ENCODE measurements at places on chromosomes 6 and 20. TPM values are rescaled to one million over a fixed set of nuclear protein-coding genes. Genes with fewer than 3 reads are reported as not detected.

GCNT2 gene
- total RNA-seq = 6.8 TPM

DNA sequence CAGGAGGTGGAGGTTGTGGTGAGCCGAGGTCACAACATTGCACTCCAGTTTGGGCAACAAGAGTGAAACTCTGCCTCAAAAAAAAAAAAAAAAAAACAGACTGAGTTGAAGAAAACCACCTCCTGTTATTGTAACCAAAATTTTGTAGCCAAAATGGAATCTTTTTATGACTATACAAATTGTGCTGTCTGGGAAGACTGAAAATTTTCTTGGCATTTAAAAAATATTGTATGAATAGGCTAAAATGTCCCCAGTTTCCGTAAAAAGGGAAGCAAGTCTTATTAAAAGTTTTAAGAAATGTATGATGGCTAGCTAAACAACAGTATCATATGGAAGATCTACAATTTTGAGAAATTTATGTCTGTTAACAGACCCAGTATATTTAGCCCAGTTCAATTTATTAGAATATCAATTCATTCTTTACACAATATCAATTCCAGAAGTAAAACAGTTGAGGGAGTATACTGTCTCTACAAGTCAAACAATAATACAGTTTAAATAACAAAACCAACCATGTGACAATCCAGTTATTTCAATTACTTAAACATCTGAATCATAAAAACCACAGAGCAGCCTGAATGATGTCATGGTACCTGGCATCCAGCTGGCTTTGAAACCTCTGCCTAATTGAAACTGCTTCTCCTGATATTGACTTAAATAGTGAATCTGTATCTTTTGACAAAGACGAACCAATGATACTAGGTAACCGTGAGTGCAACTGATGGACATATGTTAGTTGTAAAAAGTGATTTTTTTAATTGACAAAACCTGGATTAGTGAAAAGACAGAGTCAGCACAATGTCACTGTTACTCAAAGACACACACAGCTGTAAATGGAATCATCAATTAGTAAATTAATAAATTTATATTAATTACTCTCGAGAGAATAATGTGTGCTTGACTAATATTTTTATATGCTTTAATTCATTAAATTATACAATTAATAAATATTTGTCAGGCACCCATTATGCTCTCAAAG is 166.6 kb upstream of the MARCKS start:
- peak; percentile 76 for DNase-seq

- peak; percentile 45 for DNase-seq
Observed at GRCh38 chr20:21613512-21613911, 92.0 kb upstream of the PAX1 start.

DNA sequence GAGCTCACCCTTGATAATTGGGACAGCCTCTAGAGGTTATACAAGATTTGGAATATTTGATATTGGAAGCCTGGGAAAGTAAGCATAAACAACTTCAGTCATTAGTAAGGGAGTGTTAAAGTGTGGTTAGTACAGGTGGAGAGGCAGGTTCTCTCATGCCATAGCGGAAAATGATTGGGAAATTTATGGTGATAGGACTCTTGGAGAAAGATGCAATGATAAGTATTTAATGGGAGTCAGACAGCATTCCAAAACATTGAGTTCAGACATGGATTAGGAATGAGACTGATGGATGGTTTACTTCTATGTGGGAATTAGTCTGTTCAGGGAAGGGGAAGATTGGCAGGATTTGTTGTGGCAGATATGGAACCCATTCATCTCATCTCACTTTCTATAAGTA is 152.7 kb downstream of the MCHR2 start:
- DNase-seq = no peak

GRCh38 chr6:133410638-133411435 is 169.7 kb downstream of the EYA4 start:
- no peak for DNase-seq

DNA sequence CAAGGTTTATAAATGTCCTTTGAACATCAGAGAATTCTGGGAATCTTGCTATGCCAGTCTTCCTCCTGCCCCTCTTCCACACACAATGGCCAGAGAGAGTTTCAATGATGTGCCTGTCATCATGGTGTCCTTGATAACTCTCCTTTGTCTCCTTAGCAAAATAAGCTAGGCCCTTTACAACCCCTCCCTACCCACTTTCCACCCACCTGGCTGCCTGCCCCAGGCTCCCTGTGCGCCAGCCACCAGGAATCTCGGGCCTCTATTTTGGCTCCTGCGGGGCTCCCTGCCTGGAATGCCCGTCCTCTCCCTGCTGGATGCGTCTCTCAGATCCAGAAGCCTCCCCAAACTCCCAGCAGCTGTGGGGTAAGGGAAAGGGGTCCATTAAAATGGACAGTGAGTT is 60.9 kb downstream of the NCR2 start:
- no peak for DNase-seq

DNA sequence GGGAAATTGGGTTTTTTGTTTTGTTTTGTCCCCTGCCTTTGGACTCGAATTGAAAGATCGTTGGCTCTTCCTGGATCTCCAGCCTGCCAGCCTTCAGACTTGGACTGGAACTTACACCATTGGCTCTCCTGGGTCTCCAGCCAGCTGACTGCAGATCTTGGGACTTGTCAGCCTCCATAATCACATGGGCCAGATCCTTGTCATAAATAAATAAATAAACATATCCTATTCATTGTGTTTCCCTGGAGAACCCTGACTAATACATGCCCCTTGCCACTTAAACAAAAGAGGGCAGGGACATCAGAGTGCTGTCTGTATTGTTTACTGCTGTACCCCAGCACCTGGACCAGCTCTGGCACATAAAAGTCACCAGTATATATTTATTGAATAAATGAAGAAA is 101.5 kb downstream of the CAP2 start:
- DNase-seq = no peak

DNA sequence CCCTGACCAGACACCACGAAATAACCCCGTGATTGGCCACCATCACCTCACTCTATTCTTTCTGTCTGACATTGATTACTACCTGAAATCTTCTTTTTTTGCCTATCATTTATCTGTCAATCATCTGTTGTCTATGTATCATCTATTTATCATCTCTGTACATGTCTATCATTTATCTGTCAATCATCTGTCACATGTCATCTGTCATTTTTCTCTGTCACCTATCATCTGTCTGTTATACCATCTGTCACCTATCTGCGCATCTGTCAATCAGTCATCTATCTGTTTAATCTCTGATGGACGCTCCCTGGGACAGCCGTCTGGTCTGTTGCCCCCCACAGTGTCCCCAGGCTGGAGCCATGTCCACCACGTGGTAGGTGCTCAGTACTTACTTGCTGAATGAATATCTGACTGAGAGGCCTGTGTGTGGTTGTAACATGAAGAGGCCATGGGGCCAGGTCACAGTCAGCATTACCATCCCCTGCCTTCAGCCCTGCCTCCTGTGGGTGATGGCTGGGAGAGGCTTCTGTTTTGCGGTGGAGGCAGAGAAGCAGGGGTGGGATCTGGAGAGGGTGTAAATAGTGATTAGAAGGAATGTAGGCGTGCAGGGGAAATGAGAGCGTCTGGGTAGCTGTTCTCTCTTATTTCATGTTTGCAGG is 302.7 kb downstream of the QKI start:
- no peak for DNase-seq

HLA-DMB gene
- 4.6 TPM for total RNA-seq

DNA sequence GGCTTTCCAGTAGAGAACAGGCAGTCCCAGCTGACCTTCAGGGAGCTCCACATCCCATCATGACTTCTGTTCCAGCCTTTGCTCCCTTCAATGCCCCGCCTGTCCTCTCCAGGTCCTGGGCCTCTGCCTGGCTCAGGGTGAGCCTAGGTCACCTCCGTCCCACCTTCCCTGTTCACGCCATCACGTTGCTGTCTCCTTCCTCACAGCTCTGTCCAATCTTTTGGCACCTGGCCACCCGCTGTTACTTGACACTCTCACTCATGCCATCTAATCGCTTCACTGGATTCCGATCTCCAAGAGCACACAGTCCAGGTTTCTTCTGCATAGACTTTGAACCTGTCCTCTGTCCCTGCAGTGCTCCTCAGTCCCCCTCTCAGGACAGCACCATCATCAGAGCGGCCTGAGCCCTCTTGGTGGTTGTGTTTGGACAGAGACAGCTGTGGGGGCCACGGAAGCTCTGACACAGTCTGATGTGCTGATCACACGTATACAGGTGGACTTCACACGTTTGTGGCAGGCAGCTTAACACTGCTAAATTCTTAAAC is 34.7 kb upstream of the TIAM2 start:
- DNase-seq = no peak

DNA sequence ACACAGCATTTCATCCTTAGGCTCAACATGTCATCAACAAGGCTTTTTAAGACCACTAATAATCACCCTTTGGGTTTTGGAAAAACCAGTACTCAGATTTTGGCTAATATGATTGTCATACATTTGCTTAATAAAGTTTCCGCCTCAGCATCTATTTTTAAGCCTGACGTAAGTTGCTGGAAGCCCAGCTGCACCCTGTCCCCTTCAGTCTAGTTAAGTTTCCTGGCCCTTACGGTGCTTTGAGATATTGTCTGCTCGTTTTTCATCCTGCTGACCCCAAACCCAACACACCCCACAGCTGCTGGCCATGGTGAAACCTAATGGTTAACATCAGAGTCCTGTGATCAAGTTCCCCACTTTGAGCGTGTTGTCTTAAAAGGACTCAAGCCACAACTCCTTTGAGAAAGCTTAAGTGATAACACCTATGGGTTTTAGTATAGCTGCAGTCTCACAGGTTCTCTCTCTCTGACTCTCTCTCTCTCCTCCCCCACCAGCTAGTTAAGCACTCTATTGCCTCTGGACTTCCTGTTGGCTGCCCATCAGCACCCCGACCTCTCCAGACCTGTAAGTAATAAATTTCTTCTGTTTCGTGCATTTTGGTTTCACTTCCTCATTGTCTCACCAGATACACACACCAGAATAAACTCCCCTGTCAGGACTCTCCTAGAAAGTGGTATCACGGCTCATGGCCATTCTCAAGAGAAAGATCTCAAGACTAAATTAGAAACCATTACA is 802.0 kb downstream of the C6orf118 start:
- DNase-seq = no peak

LPIN3 gene
- 0.79 TPM for total RNA-seq

DNA sequence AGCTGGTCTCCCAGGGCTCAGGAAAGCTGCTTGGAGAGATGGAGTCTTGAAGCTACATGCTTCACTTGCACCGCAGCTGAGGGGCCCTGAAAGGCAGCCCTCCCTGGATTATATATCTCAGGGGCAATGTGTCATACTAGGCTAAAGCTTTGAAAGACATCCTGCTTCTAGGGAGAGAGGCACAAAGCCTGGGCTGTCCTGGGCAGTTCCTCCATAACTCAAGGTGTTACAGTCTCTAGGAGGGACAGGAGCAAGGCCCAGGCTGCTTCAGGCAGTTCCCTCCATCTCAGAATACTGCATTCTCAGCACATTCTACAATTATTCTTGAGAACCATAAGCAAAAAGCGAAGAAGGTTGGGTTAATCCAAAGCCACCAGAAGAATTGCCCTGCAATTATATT is 22.0 kb upstream of the TXNDC5 start:
- no peak for DNase-seq

- DNase-seq = no peak
Observed at GRCh38 chr6:30152016-30152673, 8.9 kb downstream of the TRIM10 start.

DNA sequence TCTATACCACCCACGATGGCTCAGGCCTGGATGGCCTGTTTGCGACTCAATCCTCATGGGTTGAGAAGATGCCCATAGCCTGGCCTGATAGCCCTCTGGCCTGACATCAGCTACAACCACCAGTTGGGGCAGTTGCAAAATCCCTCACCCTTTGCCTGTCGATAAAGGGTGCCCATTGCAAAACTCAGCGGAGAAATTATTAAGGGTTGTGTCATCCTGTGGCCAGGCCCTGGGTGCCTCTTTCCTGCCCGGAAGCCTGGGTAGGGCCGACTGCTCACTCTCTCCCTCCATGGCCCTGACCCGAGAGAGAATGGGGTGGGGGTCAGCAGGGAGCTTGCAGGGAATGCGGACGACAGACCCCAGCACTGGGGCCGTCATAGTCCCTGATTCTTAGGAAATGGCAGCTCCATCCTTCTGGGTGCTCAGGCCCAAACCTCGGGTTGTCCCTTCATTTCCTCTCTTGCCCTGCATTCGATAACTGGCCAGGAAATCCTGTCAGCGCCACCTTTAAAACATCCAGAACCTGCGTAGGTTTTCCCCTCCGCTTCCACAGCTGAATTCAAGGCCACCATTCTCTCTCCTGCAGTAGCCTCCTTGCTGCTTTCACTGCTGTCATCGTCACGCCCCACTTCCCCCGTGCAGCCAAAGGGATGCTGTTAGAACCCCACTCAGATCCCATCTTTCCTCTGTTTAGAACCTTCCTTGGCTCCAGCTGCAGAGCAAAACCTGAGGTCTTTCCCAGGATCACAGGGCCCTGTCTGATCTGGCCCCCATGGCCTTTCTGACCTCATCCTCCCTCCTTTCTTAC is 31.1 kb downstream of the CEBPB start:
- DNase-seq = no peak

DNA sequence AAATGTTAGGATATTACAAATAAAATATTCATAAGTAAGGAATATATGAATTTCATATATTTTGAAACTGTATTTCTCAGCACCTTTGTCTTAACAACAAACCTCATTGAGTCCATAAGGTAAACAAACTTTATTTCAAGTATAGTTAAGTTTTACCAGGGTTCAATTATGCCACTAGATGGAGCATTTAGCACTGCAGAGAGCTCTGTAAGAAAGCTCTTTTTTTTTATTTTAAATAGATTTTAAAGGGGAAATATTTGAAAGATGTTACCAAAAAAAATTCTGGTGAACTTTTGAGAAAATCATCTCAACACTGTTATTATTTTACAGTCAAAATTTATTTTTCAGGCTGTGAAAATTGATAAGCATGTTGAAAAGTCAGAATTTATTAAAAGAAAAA is 955.2 kb upstream of the EYS start:
- peak; percentile 58 for DNase-seq

GRCh38 chr20:32796981-32797451 is 22.7 kb upstream of the MAPRE1 start:
- peak; percentile 79 for DNase-seq

SMIM8 gene
- 3.3 TPM for total RNA-seq

GRCh38 chr6:47307362-47308197 is 2.1 kb downstream of the TNFRSF21 start:
- no peak for DNase-seq

DNA sequence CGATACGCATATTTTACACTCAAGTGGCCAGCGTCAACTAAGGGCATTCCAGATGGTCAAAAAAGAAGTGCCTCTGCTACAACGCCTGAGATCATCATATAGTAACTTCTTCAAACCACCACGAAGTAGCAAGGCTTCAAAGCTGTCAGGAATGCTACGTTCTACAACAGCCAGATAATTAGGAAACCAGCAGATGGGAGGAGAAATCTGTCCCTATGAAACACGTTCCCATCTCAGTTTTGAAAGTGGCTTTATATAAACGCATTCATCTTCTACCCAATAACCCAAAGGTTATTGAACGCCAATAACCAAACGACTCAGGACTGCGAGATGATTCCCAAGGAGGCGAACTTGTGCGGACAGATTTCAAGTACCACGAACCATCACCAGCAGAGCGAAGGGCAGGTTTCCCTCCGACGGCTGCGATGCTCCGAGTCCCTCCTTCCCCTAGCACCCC is 1.2 kb downstream of the ABHD12 start:
- DNase-seq = no peak

UNC5CL gene
- total RNA-seq = 0.25 TPM

All from H4 (cell line).